ENCODE measurements at places on chromosomes 3 and 15. TPM values are rescaled to one million over a fixed set of nuclear protein-coding genes. Genes with fewer than 3 reads are reported as not detected.

The KNL1 gene
- 40.3 TPM for total RNA-seq

The WNT5A gene
- 15.7 TPM for total RNA-seq

The TNNC1 gene
- total RNA-seq, result not detected

The MAGI1 gene
- total RNA-seq, result 36.1 TPM

The TGM5 gene
- total RNA-seq, result not detected

The REC114 gene
- not detected for total RNA-seq

The TTLL3 gene
- 9.5 TPM for total RNA-seq

The HTR3E gene
- not detected for total RNA-seq

The OIP5 gene
- total RNA-seq, result 31.0 TPM

The FBXW12 gene
- total RNA-seq, result 0.55 TPM

The ACY1 gene
- total RNA-seq, result 9.3 TPM

The LIPC gene
- total RNA-seq, result not detected

The RARRES1 gene
- total RNA-seq, result not detected

The TNFAIP8L3 gene
- 0.24 TPM for total RNA-seq

The STX19 gene
- total RNA-seq, result not detected

The SLC38A3 gene
- 0.31 TPM for total RNA-seq

The EPB42 gene
- not detected for total RNA-seq

The PIF1 gene
- 60.4 TPM for total RNA-seq

The NECTIN3 gene
- 11.7 TPM for total RNA-seq

The SCN11A gene
- not detected for total RNA-seq

The CLEC3B gene
- total RNA-seq, result 0.81 TPM

The SGO1 gene
- 31.7 TPM for total RNA-seq

The SLC25A38 gene
- total RNA-seq, result 13.7 TPM

The ZMYND10 gene
- total RNA-seq, result 1.0 TPM

The PRRT3 gene
- total RNA-seq, result 1.8 TPM

The SCN5A gene
- total RNA-seq, result 0.54 TPM

The LCTL gene
- total RNA-seq, result not detected

The MYL3 gene
- not detected for total RNA-seq

The UBAP1L gene
- total RNA-seq, result 3.9 TPM

The RNU5B-1 gene
- total RNA-seq, result not detected

The IL12A gene
- not detected for total RNA-seq

The UBA5 gene
- 50.0 TPM for total RNA-seq

The LAMB2 gene
- total RNA-seq, result 57.3 TPM

The TLR9 gene
- total RNA-seq, result not detected

The PEX5L gene
- not detected for total RNA-seq

The PP2D1 gene
- not detected for total RNA-seq

The GRM2 gene
- total RNA-seq, result 5.6 TPM

The LRRIQ4 gene
- total RNA-seq, result 0.15 TPM
